ENCODE measurements at places on chromosomes 16 and 17.

DNA sequence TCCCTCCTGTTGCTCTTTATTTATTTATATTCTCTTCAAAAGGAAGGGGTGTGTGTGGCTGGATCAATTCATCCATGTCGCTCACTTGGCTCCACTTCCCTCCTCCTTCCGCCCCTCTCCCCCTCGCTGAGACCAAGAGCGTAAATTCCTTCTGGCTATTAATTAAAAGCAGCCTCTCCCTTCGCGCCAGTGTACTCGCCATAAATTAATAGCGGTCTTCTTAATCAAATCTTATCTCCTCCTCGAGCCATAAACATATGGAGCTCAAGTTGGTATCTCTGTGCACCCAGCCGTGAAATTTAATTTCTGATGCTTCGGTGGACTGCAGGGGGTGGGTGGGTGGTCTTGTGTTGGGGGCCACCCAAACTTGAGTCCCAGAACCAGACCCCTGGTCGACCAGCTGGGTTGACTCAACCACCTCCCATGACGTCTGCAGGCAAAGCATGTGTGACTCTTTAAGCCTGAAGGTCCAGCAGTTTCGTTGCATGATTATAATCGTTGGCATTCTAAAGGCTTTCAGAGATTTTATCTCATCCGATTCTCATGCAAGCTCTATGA lies 57.9 kb downstream of the SDK2 start:
- no peak for DNase-seq

DNA sequence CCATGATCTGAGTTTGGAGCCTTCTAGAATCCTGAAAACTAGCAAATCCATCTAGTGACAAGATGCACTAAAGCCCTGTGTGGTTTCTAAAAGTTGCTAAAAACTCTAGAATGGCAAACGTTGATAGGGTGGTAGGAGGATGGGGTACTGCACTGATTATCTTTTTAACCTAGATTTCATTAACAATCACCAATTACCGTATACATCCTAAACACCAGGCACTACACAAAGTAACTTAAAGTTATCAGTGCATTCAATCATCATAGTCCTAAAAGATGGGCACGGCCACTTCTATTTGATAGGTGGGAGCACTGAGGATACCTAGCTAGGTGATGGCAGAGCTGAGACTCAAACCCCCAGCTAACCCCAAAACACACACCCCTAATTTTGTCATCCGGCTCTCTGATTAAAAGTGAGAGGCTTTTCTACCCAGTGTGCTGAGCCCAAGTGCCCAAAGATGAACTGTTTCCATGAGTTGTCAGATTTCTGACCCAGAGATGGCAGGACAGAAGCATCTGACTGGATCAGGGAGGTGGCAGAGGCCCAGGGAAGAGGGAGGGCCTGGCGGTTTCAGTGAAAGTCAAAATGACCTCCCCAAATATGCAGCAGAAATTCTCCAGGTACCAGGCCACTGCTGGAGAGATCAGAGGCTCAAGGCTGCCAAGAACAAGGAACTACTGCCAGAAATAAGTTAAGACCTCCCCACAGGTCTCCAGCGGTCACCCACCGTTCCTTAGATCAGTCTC lies 396.8 kb downstream of the SOX9 start:
- DNase-seq, result no peak

GRCh38 chr17:80414508-80414802 lies 512 bp upstream of the ENDOV start:
- DNase-seq, result no peak

DNA sequence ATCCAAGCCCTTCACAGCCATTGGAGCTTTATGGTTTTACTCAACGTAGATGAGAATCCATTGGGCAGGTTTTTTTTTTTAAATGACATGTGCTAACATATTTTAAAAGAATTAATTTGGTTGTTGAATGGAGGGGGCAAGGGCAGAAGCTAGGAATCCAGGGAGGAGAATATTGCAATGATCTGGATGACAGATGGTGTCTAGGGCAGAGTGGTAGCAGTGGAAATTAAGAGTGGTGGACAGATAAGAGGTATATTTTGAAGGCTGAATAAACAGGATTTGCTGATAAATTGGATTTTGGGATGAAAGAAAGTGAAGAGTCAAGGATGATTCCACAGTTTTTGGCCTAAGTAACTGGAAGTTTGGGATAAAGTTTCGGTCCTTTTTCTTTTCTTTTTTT lies 54.8 kb upstream of the DHX40 start:
- no peak for DNase-seq

DNA sequence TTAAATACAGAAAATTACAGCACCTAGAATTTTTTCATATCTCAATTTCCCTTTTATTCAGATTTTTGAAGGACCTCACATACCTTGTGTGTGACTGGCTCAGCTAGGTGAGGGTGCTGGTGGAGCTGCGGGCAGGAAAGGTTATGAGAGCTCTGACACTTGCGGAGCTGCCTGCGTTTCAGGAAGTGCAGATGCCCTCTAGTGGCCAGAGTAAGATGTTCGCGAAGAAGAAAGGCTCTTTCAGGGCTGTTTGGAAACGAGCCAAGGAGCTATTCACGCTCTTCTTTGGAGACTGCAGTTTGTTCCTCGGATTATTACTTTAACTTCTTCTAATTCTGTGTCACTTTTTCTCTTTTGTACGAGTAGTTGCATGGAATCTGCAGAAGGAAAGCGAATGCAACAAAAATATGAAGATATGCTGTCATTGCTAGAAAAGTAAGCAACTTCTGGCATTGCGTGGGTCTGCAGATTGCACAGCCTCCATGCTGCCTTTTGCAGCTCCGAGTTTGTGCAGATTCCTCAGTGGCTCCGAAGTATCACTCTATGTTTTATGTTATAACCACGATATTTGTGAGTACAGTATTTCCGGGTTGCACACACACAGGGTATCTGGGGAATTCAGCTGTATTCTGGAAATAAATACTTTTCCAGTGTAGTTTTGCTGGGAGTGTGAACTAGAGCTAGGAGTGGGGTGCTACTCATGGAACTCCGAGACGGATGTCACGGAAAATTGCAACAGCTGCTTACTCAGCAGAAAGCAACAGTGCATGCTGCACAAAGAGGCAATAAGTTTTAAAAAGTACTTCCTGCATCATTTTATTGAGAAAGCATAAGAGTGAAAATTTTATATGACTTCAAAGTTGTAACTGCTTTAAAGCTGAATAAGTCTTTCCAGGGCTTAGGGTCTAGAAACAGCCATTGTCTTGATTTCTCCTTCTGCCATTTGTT lies 46.3 kb downstream of the DNAH9 start:
- DNase-seq, result no peak

GRCh38 chr17:75876938-75877751 lies 1.2 kb downstream of the TRIM47 start:
- DNase-seq, result no peak

DNA sequence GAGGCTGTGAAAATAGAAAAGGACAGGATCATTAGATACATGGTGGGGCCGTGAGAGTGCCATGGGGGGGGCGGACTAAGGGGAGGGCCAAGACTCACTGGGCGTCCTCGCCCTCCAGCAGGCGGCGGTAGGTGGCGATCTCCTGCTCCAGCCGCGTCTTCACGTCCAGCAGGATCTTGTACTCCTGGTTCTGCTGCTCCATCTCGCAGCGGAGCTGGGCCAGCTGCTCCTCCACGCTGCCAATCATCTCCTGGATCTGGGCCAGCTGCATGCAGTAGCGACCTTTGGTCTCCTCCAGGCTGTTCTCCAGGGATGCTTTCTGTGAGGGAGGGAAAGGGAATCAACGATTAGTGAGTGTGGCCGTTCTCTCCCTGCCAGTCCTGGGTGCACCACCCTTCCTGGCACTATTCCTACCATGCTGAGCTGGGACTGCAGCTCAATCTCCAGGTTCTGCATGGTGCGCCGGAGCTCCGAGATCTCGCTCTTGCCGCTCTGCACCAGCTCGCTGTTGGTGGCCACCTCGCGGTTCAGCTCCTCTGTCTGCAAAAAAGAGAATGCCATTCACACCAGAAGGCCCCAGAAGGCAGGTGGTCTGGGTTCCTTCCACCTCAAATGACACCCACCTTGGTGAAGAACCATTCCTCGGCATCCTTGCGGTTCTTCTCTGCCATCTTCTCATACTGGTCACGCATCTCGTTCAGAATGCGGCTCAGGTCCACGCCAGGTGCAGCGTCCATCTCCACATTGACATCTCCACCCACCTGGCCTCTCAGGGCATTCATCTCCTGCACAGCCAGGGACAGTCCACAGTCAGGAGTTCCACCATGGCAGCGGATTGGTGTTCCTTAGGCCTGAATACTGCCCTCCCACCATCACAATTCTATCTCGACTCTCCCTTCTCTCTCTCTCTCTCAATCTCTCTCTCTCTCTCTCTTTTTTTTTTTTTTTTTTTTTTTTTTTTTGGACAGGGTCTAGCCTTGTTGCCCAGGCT lies 3.3 kb downstream of the KRT14 start:
- no peak for DNase-seq

DNA sequence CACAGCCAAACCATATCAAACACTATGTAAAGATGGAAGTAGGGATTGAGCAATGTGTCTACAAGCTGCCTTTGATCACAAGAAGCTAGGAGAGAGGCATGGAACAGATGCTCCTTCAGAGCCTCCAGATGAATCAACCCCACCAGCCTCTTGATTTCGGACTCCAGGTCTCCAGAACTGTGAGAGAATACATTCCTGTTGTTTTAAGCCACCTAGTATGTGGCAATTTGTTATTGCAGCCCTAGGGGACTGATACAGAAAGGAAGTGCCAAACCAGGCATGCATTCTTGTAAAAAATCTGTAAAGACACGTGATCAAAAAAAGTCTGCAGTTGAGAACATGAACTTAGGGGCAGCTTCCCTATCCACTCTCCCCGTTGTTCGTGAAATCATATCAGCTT lies 91.1 kb downstream of the C17orf67 start:
- no peak for DNase-seq

DNA sequence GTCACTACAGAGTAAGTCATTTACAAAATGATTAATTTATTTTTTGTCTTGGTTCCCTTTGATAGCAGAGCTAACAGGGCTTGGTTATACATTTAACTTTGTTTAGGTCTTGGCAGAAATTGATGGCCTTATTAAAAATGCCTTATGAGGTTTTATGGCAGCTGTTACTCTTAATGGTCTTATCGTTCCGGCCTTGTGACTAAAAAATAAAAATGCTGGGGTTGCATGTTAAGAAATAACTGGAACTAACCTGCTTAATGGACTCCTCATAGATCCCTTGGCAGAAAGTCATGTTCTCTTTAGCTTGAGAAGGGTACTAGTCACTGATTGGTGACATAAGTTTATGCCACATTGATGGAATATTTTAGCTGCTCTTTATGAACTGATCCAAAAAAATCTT lies 18.3 kb downstream of the COX11 start:
- DNase-seq, result no peak

- DNase-seq, result peak; percentile 75
These were observed 7.2 kb upstream of the PDP2 start for GRCh38 chr16:66872943-66873684.

DNA sequence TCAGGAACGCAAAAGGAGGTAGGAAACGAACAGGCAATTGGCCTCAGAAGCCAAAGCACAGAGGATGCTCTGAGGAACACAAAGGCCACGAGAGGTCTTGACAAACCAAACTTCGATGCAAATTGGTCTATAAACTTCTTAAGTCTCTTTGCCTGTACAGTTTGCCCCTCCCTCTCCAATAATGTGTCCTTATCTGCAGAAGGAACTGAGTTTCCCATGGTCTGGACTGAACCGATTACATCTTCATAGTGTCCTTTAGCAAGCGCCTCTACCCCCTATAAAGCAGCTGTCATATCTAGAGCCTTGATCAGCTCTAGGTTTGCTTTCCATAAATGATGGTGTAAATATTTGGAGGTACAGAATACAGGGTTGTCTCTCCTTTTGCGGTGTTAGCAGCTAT lies 3.1 kb upstream of the CDRT4 start:
- DNase-seq, result no peak

DNA sequence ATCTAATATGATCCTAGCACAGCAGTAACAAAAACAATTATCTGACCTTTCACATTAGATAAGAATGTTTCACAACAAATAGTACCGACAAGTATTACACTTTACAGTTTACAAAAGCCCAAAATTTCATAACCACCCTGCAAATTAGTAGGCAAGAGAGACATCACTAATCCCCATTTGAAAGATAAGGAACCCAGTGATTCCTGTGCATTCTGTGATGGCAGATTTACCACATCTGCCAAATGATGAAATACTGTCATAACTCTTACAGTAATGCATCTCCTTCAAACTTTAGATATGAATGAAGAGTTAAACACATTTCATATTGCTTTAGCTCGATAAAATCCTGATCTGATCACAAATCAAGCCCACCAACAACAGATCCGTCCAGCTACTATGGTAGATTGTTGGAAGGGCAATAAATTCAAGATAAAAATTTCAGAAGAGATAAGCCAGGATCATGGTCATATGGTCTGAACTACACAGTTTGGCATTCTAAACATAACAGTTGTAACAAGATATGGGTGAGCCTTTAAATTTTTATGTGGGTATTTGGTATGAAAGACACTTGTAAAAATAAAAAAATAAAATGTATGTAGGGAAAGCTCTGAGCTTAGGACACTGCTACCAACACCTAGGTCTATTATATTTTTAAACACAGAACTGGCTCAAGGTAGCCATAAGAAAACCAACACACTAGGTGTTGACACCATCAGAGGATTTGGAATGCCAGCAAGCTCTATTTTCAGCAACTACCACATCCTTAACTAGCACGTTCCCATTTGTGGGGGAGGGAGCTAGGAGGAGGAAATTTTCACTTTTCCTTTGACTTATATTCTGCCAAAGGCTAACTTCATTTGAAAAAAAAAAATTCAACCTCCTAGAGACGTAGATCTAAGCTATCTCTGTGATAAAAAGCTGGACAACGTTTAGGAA lies 9.3 kb downstream of the YWHAE start:
- no peak for DNase-seq

- DNase-seq, result peak; percentile 36
These were observed 118.2 kb upstream of the KCNJ18 start for GRCh38 chr17:21573961-21574610.

DNA sequence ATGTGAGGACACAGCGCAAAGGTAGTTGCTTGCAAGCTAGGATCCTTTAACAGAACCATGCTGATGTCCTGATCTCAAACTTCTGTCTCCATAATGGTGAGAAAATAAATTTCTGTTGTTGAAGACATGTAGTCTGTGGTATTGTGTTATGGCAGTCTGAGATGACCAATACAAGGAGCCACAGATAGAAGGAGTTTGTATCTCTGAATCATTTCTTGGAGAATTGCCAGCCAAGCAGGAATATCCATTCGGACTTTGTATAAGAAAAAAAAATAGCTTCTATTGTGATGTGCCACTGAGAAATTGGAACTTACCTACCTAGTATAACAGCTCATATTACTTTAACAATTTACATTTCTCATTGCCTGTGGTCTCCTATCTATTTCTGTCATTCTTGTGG lies 447.6 kb upstream of the CA10 start:
- DNase-seq, result no peak

GRCh38 chr17:10316801-10317542 lies 55.8 kb downstream of the MYH13 start:
- no peak for DNase-seq

DNA sequence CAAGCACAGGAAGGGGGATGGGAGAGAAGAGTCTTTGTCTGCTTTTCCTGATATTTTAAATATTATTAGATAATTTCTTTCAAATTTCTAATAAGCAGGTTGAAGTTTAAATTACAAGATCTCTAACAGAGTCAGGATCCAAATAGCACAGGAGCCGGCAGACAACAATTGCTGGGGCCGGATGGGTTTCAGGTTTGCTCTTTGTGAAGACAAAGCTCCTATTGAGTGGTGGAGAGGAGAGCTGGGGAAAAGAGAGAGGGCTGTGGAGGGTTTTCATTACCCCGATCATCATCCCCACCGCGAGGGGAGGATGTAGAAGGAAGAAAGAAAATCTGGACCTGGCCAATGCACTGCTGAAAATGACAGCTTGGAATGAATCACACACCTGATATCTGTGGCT lies 197.3 kb downstream of the SOX9 start:
- no peak for DNase-seq
